ENCODE measurements at places on chromosomes 2 and 18. TPM values are rescaled to one million over a fixed set of nuclear protein-coding genes. Genes with fewer than 3 reads are reported as not detected.
A peak's percentile ranks its signal among the peaks of the same experiment; 100 is the strongest.

DNA sequence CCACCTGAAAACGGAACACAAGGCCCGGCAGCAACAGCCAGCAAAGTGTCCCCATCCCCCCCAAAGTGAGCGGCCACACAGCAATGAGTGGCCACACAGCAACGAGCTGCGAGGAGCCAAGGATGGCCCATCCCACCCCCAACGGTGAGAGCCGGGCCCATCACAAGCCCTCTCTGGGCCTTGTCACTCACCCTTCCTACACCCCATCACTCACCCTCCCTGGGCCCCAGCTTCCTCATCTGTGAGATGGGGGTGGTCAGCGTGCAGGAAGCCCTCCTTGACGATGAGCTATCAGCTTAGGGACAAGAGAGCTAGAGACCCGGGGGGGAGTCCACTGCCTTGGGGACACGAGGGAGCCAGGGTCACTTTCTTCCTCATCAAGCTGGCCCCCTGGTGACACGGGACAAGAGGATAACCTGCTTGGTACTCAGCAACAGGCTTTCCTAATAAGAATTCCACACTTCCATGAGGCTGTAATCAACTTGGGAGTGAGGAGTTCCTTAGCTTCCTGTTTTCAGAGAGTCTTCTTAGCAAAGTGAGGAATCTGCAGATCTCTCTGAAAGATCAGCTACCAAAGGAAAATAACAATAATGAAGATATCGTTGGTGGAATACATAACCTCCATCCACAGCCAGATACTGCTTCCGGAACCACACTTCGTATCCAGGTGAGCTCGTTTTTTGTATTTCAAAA, 92.8 kb downstream of the HDAC4 start:
- DNase-seq = no peak

DNA sequence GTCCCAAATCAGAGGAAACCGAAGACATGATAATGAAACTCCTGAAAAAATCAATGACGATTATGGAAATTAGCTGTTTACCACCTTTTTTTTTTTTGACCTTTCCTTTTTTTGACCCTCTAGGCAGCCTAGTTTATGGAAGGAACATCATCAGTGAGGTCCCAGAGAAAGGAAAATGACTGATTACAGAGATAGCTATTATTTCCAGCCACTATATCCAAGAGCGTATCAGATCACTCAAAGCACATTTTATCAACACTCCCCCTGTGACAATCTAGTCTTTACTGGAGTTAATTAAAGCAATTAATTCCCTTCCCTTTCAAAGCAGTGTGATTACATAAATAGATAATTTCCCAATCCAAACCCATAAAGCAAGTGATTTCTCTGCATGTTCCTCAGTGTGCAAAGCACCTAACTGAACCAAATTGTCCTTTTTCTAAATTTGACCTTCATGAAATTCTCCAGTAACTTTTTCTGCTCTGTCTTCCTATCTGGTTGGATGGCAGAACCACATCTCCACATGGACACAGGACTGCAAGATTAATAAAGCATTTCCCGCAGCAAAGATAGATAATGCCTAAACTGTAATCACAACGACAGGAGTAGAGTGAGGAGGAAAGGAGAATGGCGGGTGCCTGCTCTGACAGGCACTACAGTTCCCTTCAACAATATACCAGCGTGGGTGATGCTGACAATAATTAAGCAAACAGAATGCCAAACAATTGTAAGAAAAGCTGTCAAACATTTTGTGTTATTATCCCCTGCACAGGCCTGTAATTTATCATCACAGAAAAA, 194.4 kb downstream of the SLC8A1 start:
- no peak for DNase-seq

Gene LDLRAD4
- 8.9 TPM for total RNA-seq

- DNase-seq = no peak
Observed at GRCh38 chr18:4193086-4193485, 262.0 kb downstream of the DLGAP1 start.

GRCh38 chr2:104388296-104388695, 465.6 kb upstream of the POU3F3 start:
- no peak for DNase-seq

- DNase-seq = no peak
Observed at GRCh38 chr2:167398873-167399272, 510.6 kb downstream of the XIRP2 start.

- DNase-seq = no peak
Observed at GRCh38 chr2:100178864-100179263, 36.5 kb upstream of the AFF3 start.

DNA sequence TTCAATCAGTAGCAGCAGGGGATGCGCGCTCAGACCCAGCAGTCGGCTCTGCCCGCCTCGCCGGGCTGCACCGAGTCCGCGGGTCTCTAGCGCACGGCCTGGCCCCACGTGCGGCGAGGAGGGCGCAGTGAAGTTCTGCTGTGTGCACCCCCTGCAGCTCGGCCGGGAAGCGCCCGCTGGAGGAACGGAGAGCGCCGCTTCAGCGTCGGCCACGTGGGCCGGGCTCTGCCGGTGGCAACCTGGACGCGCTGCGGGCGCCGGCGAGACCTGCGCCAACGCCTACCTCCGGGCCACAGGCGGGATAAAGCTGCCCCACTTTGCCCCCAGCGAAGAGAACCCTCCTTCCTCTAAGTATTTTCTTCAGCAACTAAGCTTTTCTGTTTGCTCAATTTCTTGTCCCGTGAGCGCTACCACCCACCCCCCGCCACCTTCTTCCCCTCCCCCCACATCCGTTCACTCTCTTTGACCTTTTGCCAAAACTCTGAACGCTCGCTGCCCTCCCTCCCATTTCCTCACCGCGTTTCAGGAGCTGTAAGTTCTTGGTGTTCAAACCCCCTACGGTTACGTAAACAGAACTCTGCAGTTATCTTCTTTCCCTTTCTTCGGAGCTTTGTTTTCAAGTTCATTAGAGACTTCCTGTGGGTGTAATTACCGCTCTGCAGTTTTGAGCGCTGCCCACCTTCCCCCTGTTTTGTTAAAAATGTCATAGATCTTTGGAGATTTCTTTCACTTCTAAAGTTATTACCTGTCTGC, 42.6 kb upstream of the EDAR start:
- DNase-seq = peak; percentile 19

DNA sequence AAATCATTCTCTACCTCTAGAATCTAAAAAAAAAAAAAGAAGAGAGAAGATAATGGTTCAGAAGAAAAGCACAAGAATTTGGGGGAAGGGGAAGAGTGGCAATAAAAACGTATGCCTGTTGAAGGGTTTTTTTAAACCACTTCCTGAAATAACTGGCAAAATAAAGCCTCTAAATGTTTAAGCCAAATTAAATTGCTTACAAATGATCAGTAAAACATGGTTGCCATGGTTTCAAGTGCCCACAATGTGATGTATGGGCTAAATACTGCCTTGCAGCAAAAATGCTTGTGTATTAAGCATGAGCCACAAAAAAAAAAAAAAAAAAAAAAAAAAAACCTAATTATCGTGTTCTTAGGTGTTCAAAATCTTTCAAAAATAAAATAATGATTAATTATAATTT, 60.8 kb downstream of the RBM43 start:
- no peak for DNase-seq

GRCh38 chr18:48048251-48048650, 117.8 kb upstream of the SMAD2 start:
- DNase-seq = no peak

Gene CCNT2
- 22.8 TPM for total RNA-seq

- DNase-seq = peak; percentile 67
Observed at GRCh38 chr2:206217743-206218142, 56.7 kb upstream of the ZDBF2 start.

Gene PDE11A
- 0.91 TPM for total RNA-seq

Gene C2orf78
- not detected for total RNA-seq

GRCh38 chr18:8050616-8051329, 483.7 kb downstream of the PTPRM start:
- no peak for DNase-seq

Gene MPP4
- total RNA-seq = 6.8 TPM

Gene CFC1
- total RNA-seq = not detected

Gene FBXO11
- 23.6 TPM for total RNA-seq

DNA sequence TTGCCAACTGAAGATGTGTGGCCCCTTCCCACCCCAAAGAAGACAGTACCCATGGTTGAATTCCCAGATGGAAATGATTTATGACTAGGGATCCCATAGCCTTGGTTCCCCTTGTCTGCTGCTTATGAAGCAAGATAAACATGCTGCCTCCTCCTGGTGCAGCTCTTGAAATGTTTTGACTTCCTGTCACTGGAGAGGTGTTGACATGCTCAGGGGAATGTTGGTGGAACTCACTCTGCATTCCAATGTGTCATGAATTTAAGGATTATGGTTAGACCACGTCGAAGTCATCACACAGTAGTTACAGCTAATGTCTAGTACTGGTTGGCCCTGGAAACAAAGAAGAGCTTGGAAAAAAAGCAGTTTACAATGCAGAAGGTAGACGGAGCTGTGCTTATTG, 69.0 kb upstream of the FAM110C start:
- DNase-seq = peak; percentile 26

Gene OSR1
- 6.3 TPM for total RNA-seq

Gene CAD
- 27.5 TPM for total RNA-seq

Gene RAB6D
- total RNA-seq = not detected

- no peak for DNase-seq
Observed at GRCh38 chr2:240503375-240503774, 54.4 kb downstream of the ANKMY1 start.

GRCh38 chr2:15687243-15687642, 95.6 kb downstream of the DDX1 start:
- DNase-seq = no peak

- DNase-seq = peak; percentile 28
Observed at GRCh38 chr2:209977386-209978239, 24.8 kb upstream of the RPE start.

Gene ATF2
- total RNA-seq = 43.1 TPM

DNA sequence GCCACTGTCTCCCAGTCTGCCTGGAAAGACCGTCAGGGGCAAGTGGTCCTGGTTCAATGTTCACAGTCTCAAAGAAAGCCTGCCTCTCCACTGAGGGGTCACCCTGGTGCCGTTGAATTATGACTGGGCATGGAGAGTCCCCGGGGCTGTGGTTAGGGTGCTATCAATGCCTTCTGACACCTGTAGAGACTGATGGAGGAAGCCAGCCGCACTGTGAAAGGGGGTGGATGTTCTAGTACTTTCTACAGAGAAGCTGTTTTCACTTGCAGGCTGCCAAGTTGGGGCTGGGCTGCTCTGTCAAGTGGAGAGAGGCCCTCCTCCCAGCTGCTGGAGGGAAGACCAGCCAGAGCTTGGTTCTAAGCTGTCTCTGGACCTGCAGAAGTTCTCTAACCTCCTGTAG, 80.5 kb downstream of the BCL2L11 start:
- no peak for DNase-seq

Gene ANO7
- total RNA-seq = 0.72 TPM

GRCh38 chr2:239833269-239834109, 191.7 kb downstream of the NDUFA10 start:
- no peak for DNase-seq

- peak; percentile 28 for DNase-seq
Observed at GRCh38 chr2:109660046-109660860, 46.1 kb downstream of the SOWAHC start.

DNA sequence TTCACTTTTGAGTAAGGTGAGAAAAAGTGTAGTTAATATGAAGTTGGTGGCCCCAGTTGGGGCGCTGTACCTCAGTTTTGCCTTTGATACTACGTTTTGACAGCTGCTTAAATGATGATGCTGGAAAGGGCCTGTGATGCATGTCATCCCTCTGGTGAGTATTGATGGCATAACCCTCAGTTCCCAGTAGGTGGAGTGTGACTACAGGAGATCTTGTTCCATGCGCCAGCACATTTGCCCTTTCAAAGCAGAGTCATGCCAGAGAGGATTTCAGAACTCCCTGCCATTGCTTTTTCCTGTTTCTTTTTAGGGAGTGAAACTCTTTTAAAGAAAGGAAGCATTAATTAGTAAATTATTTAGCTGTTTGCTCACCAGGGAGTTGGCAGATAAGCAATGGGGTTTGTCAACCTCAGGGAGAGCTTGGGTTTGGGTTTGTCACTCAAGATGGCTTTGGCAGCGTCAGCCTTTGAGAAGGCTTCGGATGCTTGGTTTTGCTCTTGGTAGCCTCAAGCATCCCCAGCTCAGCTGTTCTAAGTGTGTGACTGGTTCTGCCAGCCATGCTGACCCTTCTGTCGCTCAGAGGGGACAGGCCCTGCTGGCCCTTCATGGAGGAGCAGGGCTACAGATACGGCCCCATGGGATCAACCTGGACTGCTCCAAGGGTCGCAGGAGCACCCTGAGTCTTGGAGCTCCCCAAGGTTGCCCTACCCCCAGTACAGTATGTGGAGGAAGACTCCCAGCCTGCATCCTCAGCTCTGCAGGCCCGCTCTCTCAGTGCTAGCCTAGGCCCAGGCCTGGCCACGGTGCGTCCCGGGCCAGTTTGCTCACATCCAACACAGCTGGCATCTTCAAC, 29.1 kb downstream of the ARMC9 start:
- DNase-seq = peak; percentile 88

- DNase-seq = no peak
Observed at GRCh38 chr2:239155806-239156480, 244.9 kb downstream of the HDAC4 start.

- DNase-seq = no peak
Observed at GRCh38 chr2:198311020-198311419, 506.6 kb downstream of the PLCL1 start.

Gene CCDC121
- 6.5 TPM for total RNA-seq

DNA sequence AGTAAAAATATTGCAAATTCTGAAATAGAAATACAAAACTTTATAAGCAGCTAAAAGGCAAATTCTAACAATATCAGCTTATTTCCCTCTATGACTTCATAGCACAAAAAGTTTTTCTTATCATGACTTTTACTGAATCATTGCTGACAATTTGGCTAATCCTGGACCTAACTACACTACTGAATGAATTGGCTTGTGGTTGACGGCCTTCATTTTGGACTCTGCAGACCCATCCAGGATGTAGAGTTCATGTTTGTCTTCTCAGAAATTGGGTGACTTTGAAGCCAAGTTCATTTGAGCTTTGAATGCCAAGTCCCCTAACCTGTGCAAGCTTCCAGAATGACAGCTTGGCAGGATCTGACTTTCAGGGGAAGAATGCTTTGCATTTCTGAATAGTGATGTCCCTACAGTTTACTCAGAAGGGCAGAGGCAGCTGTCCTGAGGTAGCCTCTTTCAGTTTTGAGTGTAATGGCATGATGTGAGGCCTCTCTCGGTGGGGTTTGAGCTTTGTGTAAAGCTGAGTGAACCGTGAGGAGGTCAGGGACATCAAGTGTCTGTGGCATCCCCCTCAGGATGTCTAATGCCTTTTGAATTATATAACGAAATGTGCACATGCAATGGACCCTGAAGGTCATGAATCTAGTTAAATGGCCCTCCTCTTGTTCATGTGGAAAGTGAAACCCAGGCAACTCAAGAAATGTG, 48.0 kb downstream of the EFEMP1 start:
- DNase-seq = no peak

DNA sequence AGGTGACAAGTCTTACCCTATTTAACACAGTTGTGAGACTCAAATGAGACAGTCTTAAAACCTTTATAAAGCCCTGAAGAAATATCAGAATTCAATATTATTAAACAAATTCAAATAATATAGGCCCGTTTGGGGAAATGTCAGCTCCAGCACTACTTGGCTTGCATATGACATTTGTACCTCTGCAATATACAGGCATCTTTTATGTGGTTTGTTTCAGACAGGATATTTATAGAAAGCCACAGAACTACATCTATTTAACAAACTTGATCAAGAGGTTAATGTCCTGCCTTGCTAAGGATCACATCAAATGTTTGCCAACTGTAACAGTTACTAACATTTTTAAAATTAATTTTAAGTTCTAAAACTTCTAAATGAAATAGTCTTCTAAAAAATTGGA, 3.2 kb upstream of the MREG start:
- no peak for DNase-seq
